ENCODE measurements at places on chromosomes 2 and 18. TPM values are rescaled to one million over a fixed set of nuclear protein-coding genes. Genes with fewer than 3 reads are reported as not detected.

Gene CHRNG
- not detected for total RNA-seq

Gene HOXD9
- total RNA-seq: 22.5 TPM

Gene ZNF385B
- not detected for total RNA-seq

Gene GPATCH11
- 9.4 TPM for total RNA-seq

Gene TEKT4
- not detected for total RNA-seq

Gene SERPINB10
- not detected for total RNA-seq

Gene C2orf66
- total RNA-seq: under 0.01 TPM

Gene ANKZF1
- total RNA-seq: 18.5 TPM

Gene TMEM163
- 0.67 TPM for total RNA-seq

Gene RAD51AP2
- total RNA-seq: not detected

Gene MAP3K19
- total RNA-seq: not detected

Gene IL36A
- not detected for total RNA-seq

Gene SPHKAP
- total RNA-seq: not detected

Gene SCN7A
- total RNA-seq: not detected

Gene REG1B
- not detected for total RNA-seq

Gene TOGARAM2
- total RNA-seq: 0.10 TPM

Gene SERPINB11
- total RNA-seq: not detected

Gene PLEK
- total RNA-seq: under 0.01 TPM

Gene CHST10
- 19.3 TPM for total RNA-seq

Gene UBXN4
- total RNA-seq: 68.3 TPM

Gene CREG2
- 8.6 TPM for total RNA-seq

Gene OSBPL6
- total RNA-seq: 6.7 TPM

Gene MRPS5
- total RNA-seq: 34.5 TPM

Gene NPPC
- total RNA-seq: not detected

Gene HOXD10
- total RNA-seq: 2.2 TPM

Gene NIF3L1
- 17.1 TPM for total RNA-seq

Gene SALL3
- total RNA-seq: not detected

Gene SAG
- total RNA-seq: not detected

Gene ACOXL
- not detected for total RNA-seq

Gene ACMSD
- not detected for total RNA-seq

Gene CHPF
- total RNA-seq: 2.0 TPM

Gene ADCY3
- 18.0 TPM for total RNA-seq

Gene MYOM1
- 0.10 TPM for total RNA-seq

Gene CCT4
- total RNA-seq: 191 TPM

Gene POMC
- total RNA-seq: 0.98 TPM

Gene SLC9A4
- under 0.01 TPM for total RNA-seq

Gene RGPD4
- total RNA-seq: not detected

Gene GLI2
- total RNA-seq: 0.19 TPM

Gene CPO
- 0.19 TPM for total RNA-seq

All from vein endothelial cell (primary cell).